ENCODE measurements at places on chromosomes 2 and 18.

DNA sequence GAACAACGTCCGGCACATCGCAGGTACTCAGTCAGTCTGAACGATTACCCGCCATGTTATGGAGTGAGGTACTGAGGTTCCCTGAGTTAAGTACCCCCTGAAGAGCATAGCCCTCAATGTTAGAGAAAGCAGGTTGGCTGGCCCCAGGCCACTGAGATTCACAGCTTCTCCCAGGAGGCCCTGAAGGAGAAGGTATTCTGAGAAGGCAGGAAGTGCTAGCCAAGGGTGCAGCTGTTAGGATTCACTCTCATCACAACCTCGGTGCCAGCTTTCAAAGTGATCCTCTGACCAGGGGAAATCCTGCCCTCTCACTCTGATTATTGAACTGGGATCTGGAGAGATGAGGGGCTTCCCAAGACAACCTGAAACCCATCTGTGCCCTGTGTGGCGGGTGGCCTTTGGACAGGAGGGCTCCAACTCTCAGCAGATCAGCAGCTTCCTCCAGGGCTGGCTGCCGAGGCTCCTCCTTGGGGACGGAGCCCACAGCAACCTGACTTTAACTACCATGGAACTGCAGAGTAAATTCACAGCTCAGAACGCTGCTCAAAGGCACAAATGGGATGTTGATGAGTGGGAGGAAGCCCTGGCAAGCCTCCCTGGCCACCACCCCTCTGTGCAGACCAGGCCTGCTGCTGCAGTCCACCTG, 7.8 kb downstream of the EHD3 start:
- DNase-seq, result no peak

DNA sequence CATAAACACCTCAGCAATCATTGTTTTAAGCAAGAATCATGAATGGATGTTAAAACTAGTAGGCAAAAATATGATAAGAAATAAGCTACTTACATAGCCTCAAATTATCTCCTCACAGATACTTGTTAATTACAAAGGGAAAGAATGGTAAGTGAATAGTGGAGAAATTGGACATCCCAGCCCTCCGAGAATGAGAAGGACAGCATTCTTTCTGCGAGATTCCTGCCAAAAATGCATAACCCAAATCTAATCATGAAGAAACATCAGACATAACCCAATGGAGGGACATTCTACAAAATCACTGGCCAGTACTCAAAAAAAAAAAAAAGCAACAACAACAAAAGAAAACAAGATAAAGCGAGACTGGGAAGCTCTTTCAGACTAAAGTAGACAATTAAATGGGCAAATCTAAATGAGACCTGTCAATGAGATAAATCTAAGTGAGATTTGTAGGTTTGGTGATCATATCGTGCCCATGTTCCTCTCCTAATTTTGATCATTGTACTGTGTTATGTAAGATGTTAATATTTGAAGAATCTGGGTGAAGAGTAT, 57.9 kb upstream of the GLI2 start:
- DNase-seq, result no peak

GRCh38 chr2:198917275-198917674, 540.5 kb downstream of the SATB2 start:
- DNase-seq, result no peak

GRCh38 chr2:14285812-14286211, 346.7 kb upstream of the LRATD1 start:
- no peak for DNase-seq

GRCh38 chr2:53715568-53715967, 52.0 kb upstream of the CHAC2 start:
- DNase-seq, result peak; percentile 42

GRCh38 chr2:151526572-151527090, 116.9 kb downstream of the RIF1 start:
- no peak for DNase-seq

DNA sequence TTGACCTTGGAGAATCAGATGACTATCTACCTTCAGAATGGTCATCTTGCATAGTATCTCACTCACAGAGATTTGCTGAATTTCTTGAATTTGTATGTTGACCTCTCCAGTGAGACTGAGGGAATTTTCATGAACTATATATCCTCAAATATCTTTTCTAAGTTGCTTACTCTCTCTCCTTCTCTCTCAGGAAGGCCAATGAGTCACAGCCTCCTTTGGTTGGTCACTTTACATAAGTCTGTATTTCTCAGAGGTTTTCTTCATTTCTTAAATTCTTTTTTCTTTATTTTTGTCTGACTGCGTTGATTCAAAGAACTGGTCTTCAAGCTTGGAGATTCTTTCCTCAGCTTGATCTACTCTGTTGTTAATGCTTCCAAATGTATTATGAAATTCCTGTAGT, 51.7 kb downstream of the VIT start:
- DNase-seq, result no peak

DNA sequence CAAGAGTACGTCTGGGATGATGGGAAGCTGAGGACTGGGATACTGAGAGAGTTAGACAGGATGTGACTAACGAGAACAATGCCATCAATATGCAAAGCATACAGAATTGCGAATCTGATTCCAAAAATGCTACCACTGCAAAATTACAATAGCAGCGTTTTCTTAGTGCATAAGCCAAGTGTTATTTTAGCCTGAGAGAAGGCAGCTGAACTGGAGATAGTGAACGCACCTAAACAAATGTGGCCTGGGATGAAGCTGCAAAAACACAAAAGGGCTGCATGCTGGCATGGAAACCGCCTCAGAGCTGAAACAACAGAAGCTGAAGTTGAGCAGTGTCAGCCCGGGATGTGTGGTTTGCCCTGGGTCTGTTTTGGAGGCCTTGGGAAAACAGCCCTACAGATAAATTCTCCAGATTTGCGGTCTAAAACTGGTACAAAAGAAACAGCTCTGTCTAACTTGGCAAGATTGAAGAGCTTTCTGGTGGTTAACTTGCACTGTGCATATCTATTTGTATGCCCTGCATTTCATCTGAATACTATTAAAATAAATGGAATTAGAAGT, 45.5 kb downstream of the LYPD6 start:
- DNase-seq, result no peak

- peak; percentile 80 for DNase-seq
Observed at GRCh38 chr18:65704046-65704445, 46.8 kb upstream of the CDH7 start.
